ENCODE measurements at places on chromosomes 3 and 15. TPM values are rescaled to one million over a fixed set of nuclear protein-coding genes. Genes with fewer than 3 reads are reported as not detected.

DNA sequence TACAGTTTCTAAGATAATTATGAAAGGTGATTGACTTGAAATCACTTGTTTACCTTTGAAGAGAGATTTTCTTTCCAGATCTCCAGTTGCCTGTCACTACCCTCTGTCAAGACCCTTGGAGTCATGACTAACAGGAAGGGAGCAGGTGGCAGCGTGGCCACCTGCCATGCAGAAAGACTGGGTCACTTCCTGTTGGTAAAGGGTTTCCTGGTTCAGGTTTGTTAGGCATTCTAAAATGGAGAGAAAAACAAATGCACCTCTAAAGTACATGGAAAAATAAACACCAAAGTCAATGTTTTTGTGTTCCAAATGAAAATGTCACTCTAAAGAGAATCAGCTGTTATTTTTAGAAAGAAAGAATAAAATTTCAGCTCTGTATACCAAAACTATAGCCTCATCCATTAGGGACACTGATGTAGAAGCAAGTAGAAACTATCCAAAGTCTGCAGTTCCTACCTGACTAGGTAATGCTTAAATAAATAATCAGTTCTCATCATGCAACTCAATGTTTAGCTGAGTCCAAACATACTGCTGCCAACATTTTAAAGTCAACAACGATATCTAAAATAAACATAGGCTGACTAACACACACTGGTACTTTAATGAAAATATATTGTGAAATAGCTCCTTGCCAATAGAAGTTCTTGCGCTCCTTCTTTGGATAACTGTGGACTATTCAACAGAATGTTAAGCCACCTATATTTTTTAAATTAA lies 23.9 kb upstream of the TM4SF1 start:
- DNase-seq = no peak

DNA sequence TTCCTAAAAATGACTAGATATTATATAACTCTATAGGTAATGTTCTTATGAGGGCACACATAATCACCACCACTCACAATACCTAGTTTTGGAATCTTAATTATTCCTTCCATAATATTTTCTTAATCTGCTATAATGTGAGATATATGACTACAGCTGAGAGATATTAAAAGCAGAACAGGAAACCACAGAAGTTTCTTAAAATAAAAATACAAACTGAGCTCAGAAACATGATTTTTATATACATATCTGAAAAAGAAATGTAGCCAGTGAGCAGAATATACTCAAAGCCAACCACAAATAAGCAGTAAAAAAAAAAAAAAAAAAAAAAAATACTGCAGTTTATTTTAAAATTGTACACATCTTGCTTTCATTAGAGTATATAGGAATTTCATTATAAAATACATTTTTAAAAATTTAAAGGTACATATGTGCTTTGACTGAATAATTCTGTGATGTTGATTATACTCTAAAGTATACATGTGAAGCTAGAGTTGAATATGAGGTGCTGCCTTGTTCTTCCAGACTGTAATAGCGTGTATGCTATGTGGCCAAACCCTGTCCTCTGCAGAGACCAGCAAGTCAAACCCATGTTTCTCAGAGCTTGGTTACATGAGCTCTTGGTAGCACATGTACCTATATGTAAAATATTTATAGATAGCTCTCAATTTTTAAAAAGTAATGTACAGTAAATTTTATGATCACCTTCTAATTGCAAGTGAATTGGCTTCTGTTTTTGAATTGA lies 175.0 kb downstream of the UBE2E2 start:
- no peak for DNase-seq

The RAB27A gene
- 25.4 TPM for polyA plus RNA-seq

DNA sequence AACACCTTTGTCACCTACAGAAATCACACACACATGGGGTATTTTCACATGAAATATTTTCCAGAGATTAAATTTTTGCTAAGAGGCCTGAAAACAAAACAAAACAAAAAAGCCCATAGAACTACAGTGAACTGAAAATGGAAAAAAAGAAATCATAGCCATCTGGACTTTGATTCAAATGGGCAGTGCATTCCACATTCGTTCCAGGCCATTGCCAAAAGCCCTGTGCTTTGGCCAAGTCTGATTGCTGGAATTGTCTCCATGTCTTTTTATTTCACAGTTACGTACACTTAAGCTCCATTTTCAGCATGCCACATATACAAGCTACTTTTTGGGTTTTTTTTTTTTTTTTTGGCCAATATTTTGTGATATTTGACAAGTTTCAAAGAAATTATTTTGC lies 47.1 kb downstream of the TFG start:
- DNase-seq = no peak

DNA sequence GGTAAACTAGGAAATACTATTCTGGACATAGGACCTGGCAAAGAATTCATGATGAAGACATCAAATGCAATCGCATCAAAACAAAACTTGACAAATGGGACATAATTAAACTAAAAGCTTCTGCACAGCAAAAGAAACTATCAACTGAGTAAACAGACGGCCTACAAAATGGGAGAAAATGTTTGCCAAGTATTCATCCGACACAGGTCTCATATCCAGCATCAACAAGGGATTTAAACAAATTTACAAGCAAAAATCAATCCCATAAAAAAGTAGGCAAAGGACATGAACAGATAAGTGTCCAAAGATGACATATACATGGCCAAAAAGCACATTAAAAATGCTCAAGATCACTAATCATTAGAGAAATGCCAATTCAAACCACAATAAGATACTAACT lies 1088.9 kb downstream of the NAALADL2 start:
- no peak for DNase-seq

DNA sequence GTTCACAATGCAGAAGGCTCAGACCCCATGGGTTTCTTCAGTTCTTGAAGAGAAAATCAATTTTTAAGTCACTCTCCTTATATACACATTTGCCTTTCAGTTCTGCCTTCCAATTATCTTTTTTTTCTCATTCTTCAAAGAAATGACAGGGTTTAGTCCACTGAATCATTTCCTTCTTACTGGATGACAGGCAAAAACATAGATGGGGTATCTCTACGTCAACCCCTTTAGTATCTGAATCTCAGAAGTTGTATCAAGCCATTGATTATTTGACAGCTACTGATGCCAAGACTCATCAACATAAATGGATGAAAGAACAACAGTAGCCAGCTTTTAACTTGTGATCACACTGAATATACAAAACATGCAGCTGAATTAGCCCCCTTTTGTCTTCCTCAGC lies 6.5 kb downstream of the ATOSA start:
- DNase-seq = no peak

GRCh38 chr3:71069797-71070196 lies 513.7 kb downstream of the FOXP1 start:
- DNase-seq = peak; percentile 26

The GRAMD1C gene
- polyA plus RNA-seq = not detected

DNA sequence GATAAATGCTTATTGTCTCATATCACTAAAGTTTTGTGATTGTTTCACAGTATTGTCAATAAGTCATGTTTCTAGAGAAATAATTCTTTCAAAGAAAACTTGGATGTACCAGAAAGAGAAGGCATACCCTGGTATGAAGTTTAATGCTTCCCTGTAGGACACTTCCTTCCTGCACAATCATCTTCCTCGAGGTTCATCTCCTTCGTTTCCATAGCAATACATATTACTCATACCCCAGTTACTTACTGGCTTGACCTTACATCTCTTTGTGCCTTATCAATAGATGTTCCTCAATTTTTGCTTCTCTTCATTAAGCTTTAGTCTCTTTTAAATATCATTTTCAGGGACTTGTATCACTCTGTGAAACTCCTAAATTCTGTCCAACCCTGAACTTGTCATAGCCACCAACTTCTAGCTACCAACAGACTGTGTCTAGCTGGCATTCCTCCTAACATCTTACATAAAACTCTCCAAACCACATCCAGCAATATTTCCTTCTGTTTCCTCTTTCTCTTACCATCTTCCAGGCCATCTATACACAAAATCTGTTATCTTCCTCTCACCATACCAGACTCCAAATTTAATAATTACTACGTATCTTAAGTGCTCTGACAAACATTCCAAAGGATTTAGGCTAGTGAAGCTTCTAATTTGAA lies 134.3 kb downstream of the GADL1 start:
- DNase-seq = no peak
